ENCODE measurements at places on chromosomes 4 and X. TPM values are rescaled to one million over a fixed set of nuclear protein-coding genes. Genes with fewer than 3 reads are reported as not detected.

ESX1 gene
- total RNA-seq: not detected

- DNase-seq: no peak
Measured at GRCh38 chr4:116849620-116850019, 235.8 kb downstream of the TRAM1L1 start.

DNA sequence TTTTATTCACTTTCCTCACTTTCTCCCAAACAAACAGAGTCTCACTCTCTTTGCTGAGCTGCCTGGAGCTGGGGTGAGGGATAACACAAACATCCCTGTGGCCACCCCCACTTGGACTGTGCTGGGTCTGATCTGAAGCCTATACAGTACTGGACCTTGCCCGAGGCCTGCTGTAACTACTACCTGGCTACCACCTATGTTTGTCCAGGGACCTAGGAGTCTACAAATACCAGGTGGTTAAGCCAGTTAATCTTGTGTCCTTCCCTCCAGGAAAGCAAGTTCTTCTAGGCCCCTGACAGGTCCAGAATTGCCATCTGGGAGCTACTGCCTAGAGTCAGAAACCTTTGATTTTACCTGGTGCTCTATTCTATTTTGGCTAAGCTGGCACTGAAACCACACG, 87.3 kb downstream of the RTL3 start:
- no peak for DNase-seq

- no peak for DNase-seq
Measured at GRCh38 chrX:12497832-12498591, 293.2 kb upstream of the PRPS2 start.

DNA sequence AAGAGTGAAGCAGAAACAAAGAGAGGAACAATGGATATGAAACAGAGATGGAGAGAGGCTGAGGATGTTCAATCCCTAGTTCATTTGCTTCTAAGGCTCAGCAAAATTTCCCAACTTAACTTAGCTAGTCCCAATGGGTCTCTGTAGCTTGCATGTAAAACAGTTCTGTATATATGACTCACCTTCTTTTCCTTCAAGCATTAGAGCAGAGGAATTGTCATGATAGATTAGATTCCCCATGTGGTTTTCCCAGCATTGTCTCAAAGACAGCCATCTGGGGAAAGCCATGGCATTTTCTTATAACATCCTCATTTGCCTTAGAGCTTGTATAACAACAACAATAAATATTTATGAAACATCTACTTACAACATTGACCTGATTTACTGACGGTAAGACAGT, 93.9 kb upstream of the GATB start:
- no peak for DNase-seq

DNA sequence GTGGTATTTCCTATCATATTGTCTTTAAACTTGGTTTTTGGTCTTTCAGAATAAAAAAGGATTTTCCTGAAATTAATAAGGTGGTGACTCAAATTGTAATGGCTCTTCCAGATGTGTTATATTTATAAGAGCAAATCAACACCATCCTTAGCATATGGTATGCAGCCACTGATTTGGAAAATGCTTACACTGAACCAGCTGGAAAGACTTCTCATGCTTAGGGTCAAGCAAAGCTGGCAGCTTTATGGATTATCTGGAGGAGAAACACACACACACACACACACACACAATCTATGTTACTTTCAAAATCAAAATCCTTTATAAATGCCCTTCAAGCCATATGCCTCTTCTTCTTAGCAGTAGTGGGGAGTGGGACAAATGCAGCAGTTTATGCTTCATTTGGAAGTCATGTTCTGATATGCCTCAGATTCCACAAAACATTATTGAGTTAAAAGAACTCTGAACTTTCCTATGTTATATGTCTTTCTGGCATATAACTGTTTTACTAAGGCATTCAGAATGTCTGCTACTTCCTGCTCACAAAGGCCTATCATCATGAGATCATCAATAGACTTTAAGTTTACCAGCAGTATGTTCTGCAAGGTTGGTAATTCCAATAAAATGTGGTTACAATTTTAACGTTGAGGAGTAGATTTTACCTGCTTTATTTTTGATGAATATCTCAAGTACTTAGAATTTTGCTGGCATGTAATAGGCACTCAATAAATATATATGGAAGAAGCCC, 72.9 kb upstream of the PRDM5 start:
- no peak for DNase-seq

METAP1 gene
- 20.1 TPM for total RNA-seq

RPS6KA6 gene
- 4.3 TPM for total RNA-seq

DNA sequence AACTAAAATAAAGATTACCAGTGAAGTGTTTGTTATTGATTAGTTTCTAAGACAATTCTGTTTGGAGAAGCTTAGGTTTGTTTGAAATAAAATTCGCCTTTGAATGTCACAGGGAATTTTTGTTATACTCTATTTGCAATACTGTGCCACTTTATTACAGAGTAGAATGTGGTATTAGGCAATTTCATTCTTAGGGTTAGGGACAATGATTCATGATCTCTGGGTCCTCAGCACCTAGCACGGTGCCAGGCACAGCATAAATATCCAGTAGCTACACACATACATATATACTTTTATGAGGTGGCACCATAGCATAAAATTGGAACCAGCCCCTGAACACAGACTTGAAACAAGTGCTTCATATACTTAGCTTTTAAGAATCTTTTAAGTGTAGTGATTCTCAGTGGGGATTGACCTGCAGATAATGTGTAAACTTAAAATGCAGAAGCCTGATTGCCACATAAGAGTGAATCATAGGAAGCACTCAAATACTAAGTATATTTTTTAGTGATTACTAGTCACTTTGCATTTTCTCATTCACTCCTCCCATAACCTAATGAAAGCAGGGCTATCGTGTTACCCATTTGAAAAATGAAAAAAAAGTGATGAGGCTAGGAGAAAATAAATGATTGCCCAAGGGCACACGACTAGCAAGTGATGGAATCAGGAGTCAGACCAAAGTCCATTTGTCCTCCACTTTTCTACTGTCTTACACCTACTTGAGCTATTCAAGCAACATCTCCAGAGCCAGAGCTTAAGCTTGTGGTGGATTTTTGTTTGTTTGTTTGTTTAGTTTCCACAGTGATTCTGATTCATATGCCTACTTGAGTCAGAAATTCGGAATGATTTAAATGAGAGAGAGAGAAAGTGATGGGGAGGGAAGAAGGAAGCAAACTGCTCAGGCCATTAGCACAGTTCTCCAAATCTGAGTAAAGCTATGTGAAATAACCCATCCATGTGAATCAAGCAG, 366.0 kb upstream of the FGF13 start:
- no peak for DNase-seq

DNA sequence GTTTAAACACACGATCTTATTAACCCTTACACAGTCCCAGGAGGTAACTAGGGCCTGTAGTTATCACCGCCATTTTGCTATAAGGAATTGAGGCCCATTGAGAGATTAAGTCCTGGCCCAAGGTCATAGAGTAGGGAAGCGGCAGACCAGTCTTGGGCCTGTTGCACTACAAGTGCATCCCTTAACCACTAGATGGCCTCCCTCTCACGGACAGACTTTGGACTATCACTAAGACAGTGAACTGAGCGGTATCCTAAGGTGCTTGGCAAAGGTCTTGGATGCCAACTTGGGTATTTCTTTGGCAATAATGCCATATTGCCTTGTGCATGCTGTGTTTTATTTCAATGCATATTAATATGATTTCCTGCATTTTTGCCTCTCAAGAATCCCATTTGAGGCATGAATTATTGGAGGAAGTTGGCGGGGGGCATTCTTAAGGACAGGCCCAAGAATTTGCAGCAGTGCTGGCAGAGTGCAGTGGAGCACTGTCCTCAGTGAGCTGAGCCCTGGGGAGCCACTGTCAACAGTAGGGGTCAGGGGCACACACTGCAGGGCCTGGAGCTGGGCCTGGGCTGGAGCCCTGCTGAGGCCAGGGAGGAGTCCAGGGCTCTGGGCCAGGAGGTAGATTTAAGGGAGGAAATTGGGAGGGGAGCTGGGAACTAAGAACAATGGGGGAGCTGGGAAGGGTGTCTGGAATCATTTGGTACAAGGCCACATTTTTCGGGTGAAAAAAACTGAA, 147.4 kb downstream of the SMIM20 start:
- DNase-seq: no peak

GRCh38 chr4:141713185-141713584, 76.8 kb downstream of the IL15 start:
- no peak for DNase-seq

DNA sequence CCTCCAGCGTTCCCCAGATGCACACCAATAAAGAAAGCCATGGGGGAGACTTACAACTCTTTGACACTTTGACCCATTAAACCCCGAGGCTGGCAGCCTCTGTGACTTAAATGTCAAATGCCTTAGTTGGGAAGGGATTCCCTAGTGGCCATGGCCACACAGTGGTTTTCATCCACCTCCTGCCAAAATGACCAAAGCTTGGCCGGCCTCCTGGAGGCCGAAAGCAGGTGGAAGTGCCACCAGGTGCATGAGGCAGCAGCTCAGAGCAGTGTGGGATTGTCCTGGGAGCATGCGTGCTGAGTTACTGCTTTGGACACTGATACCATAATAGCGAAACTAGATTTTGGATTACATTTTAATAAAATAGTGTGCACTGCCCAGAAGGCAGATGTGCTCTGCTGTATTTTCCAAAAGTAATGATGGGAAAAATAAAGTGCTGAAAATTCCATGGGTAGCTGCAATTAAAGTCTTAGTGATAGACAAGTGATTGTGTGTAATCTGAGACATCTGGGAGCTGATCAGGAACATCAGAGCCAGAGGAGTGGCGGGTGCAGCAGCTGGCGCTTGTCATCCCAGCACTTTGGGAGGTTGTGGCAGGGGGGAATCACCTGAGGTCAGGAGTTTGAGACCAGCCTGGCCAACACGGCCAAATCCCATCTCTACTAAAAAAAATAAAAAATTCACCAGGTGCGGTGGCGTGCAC, 39.8 kb upstream of the TADA2B start:
- DNase-seq: no peak

GRCh38 chrX:110669572-110669971, 126.0 kb downstream of the CHRDL1 start:
- DNase-seq: no peak

DNA sequence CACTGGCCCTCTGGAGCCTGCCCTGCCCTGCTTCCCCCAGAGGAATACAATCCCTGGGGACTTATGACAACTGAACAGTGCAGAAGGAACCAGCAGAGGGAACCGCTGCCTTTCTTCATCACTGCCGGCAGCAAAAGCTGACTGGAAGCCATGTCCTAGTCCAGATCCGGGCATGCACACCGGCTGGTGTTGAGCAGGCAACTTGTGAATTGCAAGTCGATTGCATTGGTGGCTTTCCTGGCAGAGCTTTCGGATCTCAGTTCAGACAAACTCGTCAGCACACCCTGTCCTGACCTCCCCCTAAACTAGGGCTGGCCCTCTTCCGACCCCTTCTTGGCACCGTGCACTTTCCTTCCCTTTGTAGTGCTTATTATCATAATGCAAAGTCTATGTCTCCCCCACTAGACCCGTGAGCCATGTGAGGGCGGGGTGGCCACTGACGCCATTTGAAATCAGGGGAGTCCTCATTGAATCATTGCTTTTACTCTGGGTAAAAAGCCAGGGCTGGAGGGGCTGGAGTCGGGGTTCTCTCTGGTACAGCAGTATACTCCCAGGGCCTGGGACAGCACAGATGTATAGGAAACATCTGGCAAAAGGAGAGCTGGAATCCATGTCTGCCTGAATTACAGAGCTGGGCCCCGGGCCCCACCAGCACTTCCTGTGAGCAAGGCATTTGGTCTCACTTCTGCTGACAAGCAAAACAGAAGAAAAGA, 1.8 kb downstream of the ARHGAP4 start:
- DNase-seq: no peak

RBMXL3 gene
- total RNA-seq: not detected

GRCh38 chr4:186724058-186724863, 605 bp upstream of the FAT1 start:
- no peak for DNase-seq

GRCh38 chrX:97787849-97788248, 904.1 kb downstream of the RPA4 start:
- DNase-seq: no peak

DNA sequence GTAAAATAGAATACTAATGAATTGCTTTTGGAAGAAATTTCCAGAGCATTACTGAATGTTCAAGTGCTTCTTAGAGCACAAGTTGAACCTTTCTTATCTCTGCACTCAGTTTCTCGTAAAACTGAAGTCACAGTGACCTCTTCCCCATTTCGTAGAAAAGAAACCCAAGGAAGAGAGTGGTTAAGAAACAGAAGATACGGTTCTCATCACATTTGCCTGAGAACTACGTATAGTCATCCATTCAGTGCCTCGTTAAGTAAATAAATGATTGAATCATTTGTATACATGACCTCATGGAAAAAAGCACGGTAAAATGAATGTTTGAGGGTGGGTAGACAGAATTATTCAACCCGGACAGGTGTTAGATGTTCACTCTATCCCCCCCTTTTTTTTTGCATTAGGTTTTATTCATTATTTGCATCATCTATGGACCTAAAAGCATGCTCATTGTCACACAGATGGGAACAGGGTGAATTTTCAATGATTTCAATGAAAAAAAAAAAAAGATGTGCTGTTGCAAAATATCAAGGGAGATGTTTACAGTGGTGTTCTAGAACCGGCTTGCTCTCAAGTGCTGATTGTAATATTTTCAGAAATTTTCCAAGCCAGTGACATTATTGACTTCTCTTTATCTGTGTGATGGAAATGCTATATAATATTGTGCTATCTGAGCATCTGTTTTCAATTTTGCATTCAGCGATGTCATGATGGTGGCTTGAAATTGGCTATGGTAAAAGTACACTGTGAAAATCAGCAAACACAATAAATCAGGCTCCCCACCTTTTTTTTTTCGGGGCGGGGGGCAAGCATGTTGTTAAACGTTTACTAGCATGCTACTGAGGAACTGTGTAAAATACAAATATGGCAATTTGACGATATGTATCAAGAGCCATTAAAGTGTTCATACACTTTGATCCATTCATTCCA, 4.3 kb downstream of the RHOH start:
- no peak for DNase-seq

DNA sequence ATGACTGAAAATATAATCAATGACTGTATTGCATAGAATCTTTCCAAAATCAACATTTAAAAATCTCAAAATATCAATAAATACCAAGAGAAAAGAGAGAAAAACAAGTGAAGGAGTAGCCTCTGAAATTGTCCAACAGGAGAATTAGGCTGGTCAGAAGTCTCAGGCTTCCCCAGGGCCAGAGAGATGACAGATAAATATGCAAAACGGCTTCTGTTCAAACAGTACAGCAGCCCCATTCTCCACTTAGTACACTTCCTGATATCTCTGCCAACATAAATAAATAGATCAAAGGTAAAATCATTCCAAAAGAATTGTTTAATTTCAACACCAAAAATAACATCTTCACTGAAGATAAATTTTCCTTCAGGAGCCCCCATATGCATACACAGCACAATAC, 204.7 kb upstream of the GABRA2 start:
- no peak for DNase-seq

GRCh38 chrX:17798921-17799320, 61.6 kb downstream of the SCML1 start:
- no peak for DNase-seq

- DNase-seq: no peak
Measured at GRCh38 chr4:76527666-76528065, 92.6 kb downstream of the SHROOM3 start.

ZCCHC18 gene
- total RNA-seq: 2.0 TPM

- DNase-seq: no peak
Measured at GRCh38 chr4:183435803-183436202, 8.6 kb upstream of the CDKN2AIP start.

Measured in tibial nerve (tissue), 4 donors.